ENCODE measurements at places on chromosomes 5 and 9.

DNA sequence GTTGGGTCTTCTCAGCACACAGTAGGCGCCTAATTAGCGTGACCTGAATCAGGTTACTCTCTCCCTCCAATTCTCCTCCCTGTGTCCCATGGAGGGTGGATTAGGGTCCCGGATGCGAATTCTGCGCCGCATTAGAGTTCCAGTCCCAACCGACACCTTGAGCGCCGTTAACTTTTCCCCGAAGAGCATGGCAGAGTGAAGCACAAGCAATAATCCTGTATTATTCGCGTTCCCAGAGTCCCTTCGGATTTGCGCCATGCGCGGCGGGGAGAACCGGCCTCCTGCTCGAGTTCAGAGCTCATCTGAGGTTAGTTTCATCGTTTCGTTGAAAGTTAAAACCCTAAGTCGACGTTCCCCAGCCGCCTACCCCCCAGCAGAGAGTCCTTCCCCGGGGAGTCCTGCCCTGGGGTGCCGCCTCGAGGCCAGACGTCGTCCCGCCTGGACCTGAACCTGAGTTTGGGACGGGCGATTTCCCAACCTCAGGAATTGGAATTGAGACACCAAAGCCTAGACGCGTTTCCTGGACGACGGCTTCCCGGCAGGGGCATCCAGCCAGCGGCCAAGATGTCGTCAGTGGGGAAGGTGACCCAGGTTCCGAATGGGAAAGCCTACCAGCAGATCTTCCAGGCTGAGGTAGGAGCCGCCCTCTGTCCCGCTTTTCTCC is at the start of gene CCDC180:
Gene CCDC180 (plus strand): TSS at position 160 of the 664 bp plus-strand sequence. CDS start 405 bp downstream, at position 565.
- DNase-seq, result no peak

DNA sequence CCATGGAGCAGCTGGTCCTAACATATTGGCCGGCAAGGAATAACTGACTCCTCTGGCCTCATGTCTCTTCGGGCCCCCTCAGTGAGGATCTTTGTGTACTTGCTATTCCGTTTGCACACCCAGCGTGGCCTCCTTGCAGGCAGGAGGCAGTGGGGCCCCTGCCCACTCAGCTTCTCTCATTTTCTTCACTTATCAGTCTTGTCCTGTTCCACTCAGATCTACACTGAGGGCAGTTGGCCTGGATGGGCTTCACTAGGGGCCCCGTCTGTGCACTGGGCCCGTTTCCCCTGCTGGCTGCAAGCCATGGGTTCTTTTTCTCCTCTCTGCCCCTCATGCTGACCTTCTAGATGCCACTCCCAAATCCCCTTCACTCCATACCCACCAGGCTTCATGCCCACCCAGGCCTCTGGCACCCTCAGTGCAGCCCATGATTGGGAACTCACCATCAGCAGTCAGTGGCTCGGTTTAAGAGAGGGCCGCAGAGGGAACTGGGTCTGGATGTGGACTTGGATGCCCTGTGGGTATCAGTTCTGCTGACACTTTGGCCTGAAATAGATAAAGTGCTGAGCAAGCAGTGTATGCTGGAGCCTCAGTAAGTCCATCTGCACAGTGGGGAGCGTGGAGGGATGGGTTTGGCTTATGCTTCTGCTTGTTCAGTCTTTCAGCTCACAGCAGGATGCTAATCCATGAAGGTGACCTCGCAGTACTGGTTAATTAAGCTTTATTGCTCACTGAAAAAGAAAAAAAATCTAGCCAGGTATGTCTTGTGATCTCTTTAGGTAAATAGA is 57.9 kb downstream of the ERBIN start:
- DNase-seq, result no peak

GRCh38 chr9:127183814-127184582 is 61.6 kb upstream of the ANGPTL2 start:
- no peak for DNase-seq

DNA sequence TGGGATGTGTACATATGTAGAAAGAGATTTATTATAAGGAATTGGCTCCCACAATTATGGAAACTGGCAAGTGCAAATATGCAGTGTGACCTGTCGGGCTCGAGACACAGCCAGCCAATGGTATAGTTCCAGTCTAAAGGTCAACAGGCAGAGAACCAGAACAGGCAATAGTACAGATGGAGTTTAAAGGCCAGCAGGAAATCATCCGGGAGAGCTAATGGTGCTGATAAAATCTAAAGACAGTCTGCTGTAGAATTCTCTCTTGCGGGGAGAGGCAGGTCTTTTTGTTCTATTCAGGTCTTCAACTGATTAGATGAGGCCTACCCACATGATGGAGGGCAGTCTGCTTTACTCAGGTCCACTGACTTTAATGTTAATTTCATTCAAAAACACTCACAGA is 21.8 kb downstream of the ANKRD31 start:
- DNase-seq, result no peak

- no peak for DNase-seq
These were observed 149.7 kb downstream of the ESM1 start for GRCh38 chr5:54835647-54836046.

DNA sequence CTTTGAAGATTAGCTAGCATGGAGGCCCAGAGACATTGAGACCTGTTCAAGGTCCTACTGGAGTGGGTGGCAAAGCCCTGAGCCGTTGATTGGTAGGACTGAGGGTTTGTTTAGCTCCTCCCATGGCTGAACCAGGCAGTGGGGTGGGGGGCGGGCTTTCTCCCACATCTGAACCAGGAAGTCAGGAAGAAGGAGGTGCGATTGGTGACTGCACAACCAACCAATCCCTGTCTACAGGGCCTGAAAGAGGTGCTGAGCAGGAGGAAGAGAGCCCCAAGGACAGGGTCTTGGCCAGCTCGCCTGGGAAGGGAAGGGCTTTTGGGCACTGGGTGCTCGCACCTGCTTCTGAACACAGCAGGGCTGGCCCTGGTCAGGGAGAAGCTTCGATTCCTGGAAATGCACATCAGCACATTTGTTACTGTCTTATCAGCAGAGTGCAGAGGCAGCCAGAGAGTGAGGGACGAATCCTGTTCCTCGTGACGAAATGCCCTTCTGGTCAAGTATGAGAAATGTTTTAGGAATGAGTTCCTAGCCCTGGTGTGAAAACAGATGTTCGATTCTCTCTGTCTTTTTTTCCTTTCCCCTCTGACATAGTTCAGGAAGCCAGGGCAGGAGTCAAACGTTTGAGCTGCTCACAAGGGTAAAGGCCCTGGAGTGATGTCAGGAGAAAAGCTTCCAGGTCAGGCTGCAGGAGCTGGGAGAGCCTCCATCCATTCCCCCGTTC is 294.8 kb upstream of the KLF4 start:
- peak; percentile 97 for DNase-seq

DNA sequence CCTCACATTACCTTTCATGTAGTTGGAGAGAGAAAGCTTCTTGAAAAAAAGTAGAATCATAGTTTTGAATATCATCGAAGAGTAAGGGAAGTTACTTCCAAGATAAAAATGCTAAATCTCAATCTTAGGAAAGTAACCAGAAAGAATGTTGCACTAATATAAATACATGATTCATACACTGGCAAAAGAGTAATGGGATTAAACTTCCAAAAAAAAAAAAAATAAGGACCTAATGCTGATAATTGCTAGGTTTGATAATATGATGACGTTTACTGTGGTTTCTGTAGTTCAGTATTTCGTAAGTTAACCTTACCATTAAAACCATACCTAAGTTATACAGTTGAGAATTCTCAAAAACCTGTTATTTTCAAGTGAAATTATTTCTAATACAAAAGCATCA is 573.8 kb upstream of the CDH9 start:
- no peak for DNase-seq

GRCh38 chr5:167998148-167998767 is 293.2 kb upstream of the WWC1 start:
- no peak for DNase-seq

- no peak for DNase-seq
These were observed 67.5 kb downstream of the SETX start for GRCh38 chr9:132287256-132287760.

DNA sequence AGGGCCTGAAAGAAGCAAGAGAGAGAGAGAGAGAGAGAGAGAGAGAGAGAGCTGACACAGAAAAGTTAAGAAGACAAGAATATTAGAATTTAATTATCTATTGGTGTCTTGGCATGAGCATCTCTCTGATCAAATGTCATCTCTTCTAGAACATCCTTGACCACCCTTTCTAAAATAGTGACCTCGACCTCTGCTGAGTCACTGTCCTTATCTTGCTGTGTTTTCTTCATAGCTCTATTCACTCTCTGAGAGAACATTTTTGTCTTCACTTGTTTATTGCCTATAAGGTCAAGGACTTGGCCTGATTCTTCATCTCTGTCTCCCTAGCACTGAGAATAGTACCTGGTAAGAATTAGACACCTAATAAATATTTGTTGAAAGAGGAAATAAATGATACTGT is 383.8 kb upstream of the RPS23 start:
- no peak for DNase-seq

DNA sequence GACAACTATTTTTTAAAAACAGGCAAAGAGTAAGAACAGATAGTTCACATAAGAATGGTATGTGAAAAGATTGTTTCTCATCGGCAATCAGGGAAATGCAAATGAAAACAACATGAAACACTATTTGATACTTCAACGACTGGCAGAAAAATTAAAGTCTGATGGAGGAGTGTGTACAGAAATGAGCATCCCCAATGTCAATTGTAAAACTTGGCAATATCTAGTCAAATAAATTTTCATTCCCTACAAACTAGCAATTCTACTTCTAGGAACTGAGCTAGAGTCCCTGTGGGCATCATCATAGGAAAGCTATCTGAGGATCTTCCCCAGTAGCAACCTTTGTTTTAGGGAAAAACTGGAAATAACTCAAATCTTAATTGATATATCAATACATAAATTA is 29.0 kb upstream of the MAP3K1 start:
- DNase-seq, result no peak
